ENCODE measurements at places on chromosomes 2 and 18.

GRCh38 chr2:21407851-21408250, 284.1 kb downstream of the TDRD15 start:
- H3K36me3 ChIP-seq = no peaks in the 10 kb centered on the region
- no peak for DNase-seq
- no peak overlapping the region for H3K4me3 ChIP-seq
- H3K4me1 ChIP-seq = no peaks in the 10 kb centered on the region

DNA sequence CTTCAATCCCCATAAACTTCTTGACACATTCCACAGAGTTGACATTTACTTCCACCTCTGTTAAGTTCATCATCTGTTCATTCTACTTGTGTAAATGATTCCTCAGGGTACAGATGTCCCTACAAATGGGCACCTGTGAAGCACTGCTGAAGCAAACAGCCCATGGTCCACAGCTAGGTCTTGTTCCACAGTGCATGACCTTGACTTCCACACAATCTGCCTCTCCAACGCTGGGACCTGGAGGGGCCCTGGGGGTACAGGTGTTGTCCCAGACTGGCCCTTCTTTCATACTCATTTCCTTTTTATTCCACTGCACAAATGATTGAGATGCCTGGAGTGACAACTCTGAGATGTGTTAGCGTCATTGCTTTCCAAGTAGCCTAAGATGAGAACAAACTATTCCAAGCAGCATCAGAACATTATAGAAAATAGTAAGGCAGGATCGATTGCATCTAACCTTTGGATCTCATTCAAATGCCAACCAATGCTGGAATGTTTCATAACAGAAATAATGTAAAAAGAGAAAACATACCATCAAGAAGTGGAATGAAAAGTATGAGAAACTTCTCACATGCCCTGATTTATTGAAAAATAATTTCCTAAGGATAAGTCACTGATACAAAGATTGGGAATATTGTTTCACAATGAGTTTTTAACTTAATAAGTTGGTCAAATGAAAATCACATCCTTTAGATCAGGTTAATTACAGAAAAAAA, 31.2 kb downstream of the PIEZO2 start:
- no peaks in the 10 kb centered on the region for H3K27me3 ChIP-seq
- no peak overlapping the region for H3K4me3 ChIP-seq
- H3K36me3 ChIP-seq = no peaks in the 10 kb centered on the region
- no peak for DNase-seq
- H3K4me1 ChIP-seq = no peaks in the 10 kb centered on the region

DNA sequence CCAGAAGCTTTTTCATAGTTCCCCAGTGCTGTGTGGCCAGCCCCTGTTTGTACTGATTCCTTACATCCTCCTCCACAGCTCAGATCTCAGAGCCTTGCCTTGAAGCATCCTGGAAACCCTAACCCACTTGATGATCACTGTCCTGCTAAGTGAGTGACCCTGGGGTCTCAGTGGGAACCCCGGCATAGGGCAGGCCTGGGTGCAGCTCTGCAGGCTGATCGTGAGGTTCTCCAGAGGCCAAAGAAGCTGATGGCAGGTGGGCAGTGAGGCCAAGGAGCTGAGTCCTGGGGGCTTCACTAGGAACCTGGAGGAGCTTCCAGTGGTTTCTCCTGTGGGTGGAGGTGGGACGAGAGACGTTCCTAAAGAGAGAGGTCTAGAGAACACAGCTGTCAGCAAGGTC, 47.4 kb upstream of the BIN1 start:
- H3K27me3 ChIP-seq = no peaks in the 10 kb centered on the region
- H3K36me3 ChIP-seq = no peaks in the 10 kb centered on the region
- DNase-seq = no peak
- no peak overlapping the region for H3K4me3 ChIP-seq
- H3K4me1 ChIP-seq = no peaks in the 10 kb centered on the region

DNA sequence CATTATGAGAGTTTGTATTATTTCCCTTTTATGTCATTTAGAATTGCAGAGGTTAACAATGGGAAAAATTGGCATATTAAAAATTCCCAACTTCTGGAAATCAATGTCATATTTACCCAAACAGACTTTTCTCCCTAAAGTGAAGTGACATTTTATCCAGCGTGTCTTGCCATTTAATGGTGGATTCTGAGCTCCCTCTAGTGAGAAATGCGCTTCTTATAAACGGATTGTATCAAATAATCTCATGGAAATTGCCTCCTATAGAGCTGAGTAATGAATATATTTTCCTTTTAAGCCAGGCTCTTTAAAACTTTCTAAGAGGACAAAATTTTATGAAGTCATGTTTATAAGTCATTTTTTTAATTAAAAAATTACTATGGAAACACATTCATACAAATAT, 5.7 kb upstream of the GCFC2 start:
- peaks cover 5% of the 10 kb centered on the region for H3K27me3 ChIP-seq
- DNase-seq = no peak
- no peaks in the 10 kb centered on the region for H3K4me1 ChIP-seq
- H3K27ac ChIP-seq = no peak overlapping the region
- H3K4me3 ChIP-seq = no peak overlapping the region
- H3K36me3 ChIP-seq = peaks cover 3% of the 10 kb centered on the region

DNA sequence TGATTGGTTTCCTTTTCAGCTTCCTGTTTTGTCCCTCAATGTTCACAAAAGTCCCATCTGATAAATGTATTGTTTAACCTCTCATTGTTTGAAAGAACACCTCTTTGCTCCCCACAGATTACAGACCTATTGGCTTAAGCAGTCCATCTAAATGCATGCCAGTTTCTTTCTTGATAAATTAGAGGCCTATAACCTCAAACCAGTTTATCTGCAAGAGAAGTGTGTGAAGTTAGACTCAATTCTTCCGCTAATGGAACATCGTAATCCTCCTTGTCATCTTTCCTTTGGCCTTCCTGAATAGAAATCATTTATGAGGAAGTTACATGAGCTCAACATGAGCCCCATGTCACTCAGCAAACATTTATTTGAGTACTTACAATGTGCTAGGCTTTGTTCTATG, 74.0 kb downstream of the FRZB start:
- no peaks in the 10 kb centered on the region for H3K4me1 ChIP-seq
- no peak overlapping the region for H3K27ac ChIP-seq
- H3K27me3 ChIP-seq = peaks cover 5% of the 10 kb centered on the region
- peaks cover 1% of the 10 kb centered on the region for H3K36me3 ChIP-seq
- no peak for DNase-seq

- H3K27me3 ChIP-seq = no peaks in the 10 kb centered on the region
- peaks cover 13% of the 10 kb centered on the region for H3K36me3 ChIP-seq
- DNase-seq = no peak
- H3K27ac ChIP-seq = no peak overlapping the region
Measured at GRCh38 chr18:47168509-47168908, 7.7 kb downstream of the IER3IP1 start.

DNA sequence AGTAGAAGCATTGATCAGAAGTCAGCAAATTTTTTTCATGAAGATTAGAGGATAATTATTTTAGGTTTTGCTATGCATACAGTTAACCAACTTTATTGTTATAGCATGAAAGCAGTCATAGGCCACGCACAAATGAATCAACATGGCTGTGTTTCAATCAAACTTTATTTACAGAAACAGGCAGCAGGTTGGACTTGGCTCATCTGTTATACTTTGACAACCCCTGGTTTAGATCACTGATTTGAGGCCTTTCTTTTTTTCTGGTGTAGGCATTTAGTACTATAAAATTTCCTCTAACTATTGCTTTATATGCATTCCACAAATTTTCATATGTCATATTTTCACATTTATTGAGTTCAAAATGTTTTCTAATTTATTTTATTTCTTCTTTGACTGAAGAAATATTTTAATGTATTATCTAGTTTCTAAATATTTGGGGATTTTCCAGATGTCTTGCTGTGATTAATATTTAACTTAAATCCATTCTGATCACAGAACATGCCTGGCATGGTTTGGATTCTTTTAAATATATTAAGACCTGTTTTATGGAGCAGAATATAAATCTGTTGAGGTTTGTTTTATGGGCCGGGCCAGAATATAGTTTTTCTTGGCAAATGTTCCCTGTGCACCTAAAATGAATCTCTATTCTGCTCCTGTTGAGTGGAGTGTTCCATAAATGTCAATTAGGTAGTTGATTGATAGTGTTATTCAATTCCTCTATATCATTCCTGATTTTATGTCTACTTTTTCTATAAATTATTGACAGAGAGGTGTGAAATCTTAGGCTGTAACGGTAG, 116.3 kb upstream of the KLHL29 start:
- no peak for DNase-seq
- H3K4me1 ChIP-seq = no peaks in the 10 kb centered on the region
- no peaks in the 10 kb centered on the region for H3K36me3 ChIP-seq
- no peak overlapping the region for H3K4me3 ChIP-seq
- no peak overlapping the region for H3K27ac ChIP-seq

DNA sequence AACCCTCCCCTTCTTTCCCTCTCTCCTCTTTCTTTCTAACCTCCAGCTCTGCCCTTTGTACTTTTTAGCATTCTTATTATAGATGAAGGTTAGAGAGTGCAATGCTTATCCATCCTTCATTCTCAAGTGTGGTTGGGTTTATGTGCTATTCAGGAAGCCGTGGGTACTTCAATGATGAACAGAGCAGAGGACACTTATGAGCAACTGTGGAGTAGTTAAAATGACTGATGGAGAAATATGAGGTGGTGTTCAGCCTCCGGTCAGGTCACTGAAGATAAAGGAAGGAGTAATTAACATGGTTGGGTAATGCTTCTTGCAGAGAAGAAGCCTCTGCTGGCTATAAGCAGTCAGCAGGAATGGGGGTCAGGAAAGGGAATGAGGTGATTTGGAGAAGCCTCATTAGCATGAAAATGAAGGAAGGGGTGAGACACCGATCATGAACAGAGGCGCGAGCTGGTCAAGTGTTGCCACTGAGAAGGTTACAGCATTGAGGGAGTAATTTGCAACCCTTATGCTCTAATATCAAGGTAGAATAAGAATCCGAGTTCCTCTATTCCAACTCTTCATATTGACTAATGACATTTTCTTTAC, 174.7 kb downstream of the LPIN1 start:
- no peaks in the 10 kb centered on the region for H3K4me1 ChIP-seq
- H3K27ac ChIP-seq = no peak overlapping the region
- H3K4me3 ChIP-seq = no peak overlapping the region

DNA sequence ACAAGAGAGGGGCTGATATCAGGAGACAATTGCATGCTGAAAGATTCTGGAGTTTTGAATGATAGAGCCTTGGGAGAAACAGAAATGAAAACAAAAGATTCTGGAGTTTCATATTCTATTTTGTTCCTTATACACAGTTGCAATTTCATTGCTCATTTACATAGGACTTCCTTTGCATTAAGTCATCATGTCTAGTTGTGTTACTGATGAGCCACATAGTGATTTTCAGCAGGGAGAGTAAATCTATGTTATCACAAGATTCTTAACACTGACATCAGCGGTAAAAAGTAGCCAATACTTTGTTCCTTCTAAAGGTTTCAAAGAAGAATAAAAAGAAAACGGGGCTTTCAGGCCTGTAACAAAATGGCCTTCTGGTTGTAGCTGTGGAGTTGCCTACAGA, 7.1 kb downstream of the ADAM17 start:
- H3K27me3 ChIP-seq = no peaks in the 10 kb centered on the region
- peaks cover 9% of the 10 kb centered on the region for H3K36me3 ChIP-seq
- peaks cover 81% of the 10 kb centered on the region for H3K4me1 ChIP-seq
- H3K4me3 ChIP-seq = peak overlapping the region; percentile 49
- peak overlapping the region; percentile 69 for H3K27ac ChIP-seq
- no peak for DNase-seq

DNA sequence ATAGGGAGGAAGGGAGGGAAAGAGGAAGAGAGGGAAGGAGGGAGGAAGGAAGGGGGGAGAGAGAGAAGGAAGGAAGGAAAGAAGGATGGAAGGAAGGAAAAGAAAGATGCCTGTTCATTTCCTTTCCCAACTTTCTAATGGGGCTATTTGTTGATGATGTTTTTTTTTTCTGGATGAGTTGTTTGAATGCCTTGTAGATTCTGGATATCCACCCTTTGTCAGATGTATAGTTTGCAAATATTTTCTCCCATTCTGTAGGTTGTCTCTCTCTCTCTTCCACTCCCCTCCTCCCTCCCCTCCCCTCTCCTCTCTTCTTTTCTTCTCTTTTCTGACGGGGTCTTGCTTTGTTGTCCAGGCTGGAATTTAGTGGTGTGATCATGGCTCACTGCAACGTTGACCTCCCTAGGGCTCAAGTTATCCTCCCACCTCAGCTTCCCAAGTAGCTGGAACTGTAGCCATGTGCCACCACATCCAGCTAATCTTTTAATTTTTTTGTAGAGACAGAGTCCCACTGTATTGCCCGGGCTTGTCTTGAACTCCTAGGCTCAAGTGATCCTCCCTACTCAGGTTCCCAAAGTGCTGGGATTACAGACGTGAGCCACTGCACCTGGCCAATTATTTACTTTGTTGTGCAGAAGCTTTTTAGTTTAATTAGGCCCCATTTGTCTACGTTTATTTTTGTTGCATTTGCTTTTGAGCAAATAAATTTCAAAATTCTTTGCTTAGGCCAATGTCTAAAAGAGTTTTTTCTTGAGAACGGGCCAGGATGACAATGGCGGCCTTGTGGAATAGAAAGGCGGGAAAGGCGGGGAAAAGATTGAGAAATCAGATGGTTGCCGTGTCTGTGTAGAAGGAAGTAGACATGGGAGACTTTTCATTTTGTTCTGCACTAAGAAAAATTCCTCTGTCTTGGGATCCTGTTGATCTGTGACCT, 57.3 kb upstream of the FAM117B start:
- peaks cover 1% of the 10 kb centered on the region for H3K4me1 ChIP-seq
- DNase-seq = no peak
- H3K27ac ChIP-seq = no peak overlapping the region
- H3K27me3 ChIP-seq = no peaks in the 10 kb centered on the region
- no peak overlapping the region for H3K4me3 ChIP-seq

Data from activated CD4-positive, alpha-beta T cell treated with anti-CD3 and anti-CD28 coated beads for 36 hours (primary cell).